ENCODE measurements at places on chromosomes 4 and X. TPM values are rescaled to one million over a fixed set of nuclear protein-coding genes. Genes with fewer than 3 reads are reported as not detected.

GRCh38 chrX:65196758-65197360 lies 220.6 kb upstream of the ZC4H2 start:
- no peak overlapping the region for H3K27ac ChIP-seq
- no peaks in the 10 kb centered on the region for H3K27me3 ChIP-seq
- no peak overlapping the region for H3K4me3 ChIP-seq
- H3K4me1 ChIP-seq, result no peaks in the 10 kb centered on the region

GRCh38 chr4:112184438-112184837 lies 39.2 kb downstream of the FAM241A start:
- H3K36me3 ChIP-seq, result no peaks in the 10 kb centered on the region
- no peaks in the 10 kb centered on the region for H3K27me3 ChIP-seq
- H3K4me3 ChIP-seq, result no peak overlapping the region
- H3K4me1 ChIP-seq, result no peaks in the 10 kb centered on the region
- H3K27ac ChIP-seq, result no peak overlapping the region

GRCh38 chr4:30950737-30951136 lies 230.6 kb downstream of the PCDH7 start:
- no peak overlapping the region for H3K4me3 ChIP-seq
- no peaks in the 10 kb centered on the region for H3K4me1 ChIP-seq
- H3K27ac ChIP-seq, result no peak overlapping the region
- H3K36me3 ChIP-seq, result no peaks in the 10 kb centered on the region

DNA sequence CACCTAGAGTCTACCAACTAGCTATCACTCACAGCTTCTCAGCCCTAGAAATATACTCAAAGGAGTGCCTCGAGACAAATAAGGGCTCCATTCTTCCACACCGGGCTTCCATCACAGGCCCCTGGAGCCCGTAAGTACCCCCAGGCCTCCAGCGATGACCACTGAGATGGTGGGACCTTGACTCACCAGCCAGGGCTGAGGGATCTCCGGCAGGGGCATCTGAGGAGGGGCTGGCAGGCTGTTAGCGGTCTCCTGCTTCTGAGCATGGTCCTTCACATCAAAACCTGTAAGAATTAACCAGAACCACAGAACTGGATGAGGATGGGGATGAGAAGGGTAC lies 71.3 kb downstream of the AFAP1 start:
- H3K4me1 ChIP-seq, result peaks cover 3% of the 10 kb centered on the region
- no peak for DNase-seq
- no peak overlapping the region for H3K27ac ChIP-seq
- no peak overlapping the region for H3K4me3 ChIP-seq
- no peaks in the 10 kb centered on the region for H3K27me3 ChIP-seq
- H3K36me3 ChIP-seq, result no peaks in the 10 kb centered on the region

Gene HTN1
- not detected for polyA plus RNA-seq
